Epithelial cell of proximal tubule (primary cell): ENCODE measurements at places on chromosomes 4 and X.

GRCh38 chr4:114694770-114695169 is 96.2 kb downstream of the UGT8 start:
- no peak for DNase-seq

- DNase-seq = no peak
Observed at GRCh38 chrX:115330498-115331168, 41.1 kb downstream of the LUZP4 start.

GRCh38 chr4:75673959-75674328 is 733 bp upstream of the G3BP2 start:
- DNase-seq = no peak

GRCh38 chr4:86334020-86334750 is 25.7 kb downstream of the MAPK10 start:
- no peak for DNase-seq

GRCh38 chr4:3192827-3193226 is 56.1 kb upstream of the MSANTD1 start:
- DNase-seq = no peak

DNA sequence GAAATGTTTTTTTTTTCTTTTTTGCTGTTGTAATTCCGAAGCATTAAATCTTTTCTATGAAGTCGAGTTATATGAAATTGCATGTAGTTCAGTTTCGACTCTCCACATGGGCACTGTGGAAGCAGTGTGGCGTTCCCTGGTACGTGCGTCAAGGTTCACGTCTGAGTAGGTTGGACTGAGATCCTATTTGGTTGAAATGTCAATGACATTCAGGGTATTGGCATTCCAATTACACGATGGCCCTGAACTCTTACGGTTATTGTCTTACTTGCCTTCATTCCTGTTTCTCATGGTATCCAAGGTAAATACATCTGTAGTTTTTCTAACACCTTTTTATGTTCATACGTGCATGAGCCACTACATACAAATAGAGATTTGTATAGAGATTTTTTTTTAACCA is 128.8 kb downstream of the SORBS2 start:
- no peak for DNase-seq
